HEK293T (cell line): ENCODE measurements at places on chromosomes 13 and 19.

DNA sequence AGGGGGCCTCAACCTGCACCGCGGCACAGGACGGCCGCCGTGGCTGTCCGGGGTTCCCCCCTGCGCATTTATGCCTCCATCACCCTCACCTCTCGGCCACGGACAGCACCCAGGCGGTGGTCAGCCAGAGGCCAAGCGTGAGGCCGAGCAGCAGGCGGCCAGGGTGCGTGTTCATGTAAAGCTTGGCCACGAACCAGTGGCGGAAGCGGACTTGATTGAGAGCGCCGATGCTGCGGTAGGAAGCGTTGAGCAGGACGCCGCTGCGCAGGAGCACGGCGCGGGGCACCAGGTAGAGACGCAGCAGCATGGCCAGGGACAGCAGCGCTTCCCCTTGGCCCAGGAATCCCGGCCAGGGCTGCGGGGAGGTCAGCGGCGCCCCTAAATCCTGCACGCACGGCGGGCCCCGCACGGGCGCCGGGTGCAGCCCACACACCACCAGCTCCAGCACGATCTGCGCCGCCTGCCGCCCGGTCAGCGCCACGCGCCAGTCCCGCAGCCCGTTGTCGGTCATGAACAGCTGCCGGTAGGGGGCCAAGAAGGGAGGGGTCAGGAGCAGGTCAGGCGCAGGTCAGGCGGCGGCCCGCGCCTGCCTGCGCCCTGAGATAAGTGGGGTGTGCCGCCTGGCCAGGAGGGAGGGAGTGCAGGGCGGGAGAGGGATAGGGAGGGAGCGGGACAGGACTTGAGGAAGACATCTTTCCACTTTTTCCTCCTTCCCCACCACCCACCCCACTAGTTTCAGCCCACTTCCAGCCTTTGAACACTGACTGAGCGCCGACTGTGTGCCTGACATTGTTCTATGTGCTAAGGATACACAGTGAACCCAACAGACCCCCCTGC is 6.5 kb downstream of the KCNN4 start:
- DNase-seq, result peak; percentile 79

GRCh38 chr13:106262886-106263285 is 272.6 kb downstream of the EFNB2 start:
- no peak for DNase-seq

DNA sequence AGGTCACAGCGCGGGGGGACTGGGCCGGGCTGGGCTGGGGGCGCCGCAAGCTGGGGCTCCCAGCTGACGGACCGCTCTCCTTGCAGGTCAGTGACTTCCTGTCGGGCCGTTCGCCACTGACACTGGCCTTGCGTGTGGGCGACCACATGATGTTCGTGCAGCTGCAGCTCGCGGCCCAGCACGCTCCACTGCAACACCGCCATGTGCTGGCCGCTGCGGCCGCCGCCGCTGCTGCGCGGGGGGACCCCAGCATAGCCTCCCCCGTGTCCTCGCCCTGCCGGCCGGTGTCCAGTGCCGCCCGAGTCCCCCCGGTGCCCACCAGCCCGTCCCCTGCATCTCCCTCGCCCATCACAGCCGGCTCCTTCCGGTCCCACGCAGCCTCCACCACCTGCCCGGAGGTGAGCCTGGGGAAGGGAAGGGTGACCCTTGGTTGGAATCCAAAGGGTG is 5.7 kb downstream of the MIDN start:
- no peak for DNase-seq

GRCh38 chr19:33294058-33294798 is 8.1 kb downstream of the CEBPA start:
- no peak for DNase-seq

GRCh38 chr13:108345016-108345415 is 75.5 kb downstream of the TNFSF13B start:
- DNase-seq, result no peak

GRCh38 chr13:90032841-90033493 is 1314.5 kb upstream of the MIR17HG start:
- DNase-seq, result no peak

DNA sequence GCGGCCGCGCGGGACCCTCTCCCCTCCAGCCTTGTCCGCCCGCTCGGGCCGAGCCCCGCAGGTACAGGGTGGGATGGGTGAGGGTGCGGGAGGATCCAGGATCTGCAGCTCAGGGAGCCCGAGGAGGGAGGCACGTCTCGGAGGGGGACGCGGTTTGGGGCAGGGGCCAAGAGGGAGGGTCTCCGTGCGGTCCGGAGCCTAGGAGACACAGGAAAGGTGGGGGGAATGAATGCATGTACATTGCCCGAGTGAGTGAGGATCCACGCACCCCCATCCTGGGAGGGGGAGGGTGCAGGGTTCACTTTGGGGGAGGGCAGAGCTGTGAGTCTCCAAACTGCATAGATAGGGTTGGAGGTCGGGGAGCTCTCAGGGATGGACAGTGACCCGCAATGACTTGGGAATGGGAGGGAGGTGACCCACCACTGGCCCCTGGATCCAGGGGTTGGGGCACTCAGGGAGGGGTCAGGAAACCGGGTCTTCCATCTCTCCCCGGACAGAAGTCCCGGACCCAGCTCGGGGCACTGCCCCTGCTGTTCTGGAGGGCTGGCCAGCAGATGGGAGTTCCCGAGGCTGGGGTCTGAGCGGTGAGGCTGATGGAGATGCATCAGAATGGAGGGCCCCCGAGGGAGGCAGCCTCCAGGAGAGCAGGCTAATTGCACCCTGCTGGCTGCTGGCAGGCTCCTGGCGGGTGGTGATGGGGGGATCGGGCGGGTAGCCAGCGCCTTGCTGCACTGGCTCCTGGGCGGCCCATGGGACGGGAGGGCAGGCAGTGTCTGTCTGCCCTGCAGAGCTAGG is 547 bp downstream of the KCNN1 start:
- no peak for DNase-seq
